SK-N-SH (cell line): ENCODE measurements at places on chromosomes 3 and 15. TPM values are rescaled to one million over a fixed set of nuclear protein-coding genes. Genes with fewer than 3 reads are reported as not detected.

ZNF609 gene
- polyA plus RNA-seq, result 10.3 and 12.6 TPM in 2 replicates

PLSCR1 gene
- 10.7 and 10.9 TPM in 2 replicates for polyA plus RNA-seq

GPR15 gene
- polyA plus RNA-seq, result not detected in 2 replicates

SGO1 gene
- polyA plus RNA-seq, result 1.6 and 2.2 TPM in 2 replicates

SOX14 gene
- polyA plus RNA-seq, result not detected in 2 replicates

GREM1 gene
- 23.9 and 46.4 TPM in 2 replicates for polyA plus RNA-seq

IMPG2 gene
- polyA plus RNA-seq, result 0.03 and 0.10 TPM in 2 replicates

DNA sequence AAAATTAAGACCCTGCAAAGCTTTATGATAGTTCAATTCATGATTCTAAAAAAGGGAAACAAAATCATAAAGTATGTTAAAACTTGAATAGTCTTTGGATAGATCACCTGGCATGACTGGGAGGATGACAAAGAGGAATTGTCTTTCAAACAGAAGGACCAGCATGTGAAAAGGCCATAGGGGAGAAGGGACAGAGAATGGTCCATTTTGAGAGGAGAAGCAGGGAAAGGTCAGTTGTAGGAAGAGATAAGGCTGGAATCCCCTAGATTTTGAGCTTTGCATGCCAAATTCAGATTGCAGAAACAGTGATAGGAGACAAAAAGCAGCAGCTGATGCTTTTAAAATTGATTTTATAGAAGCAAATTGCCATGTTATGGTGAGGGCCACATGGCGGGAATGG is 12.7 kb downstream of the PROS1 start:
- H3K36me3 ChIP-seq, result no peaks in the 10 kb centered on the region
- H3K4me1 ChIP-seq, result no peaks in the 10 kb centered on the region
- H3K27ac ChIP-seq, result no peak overlapping the region
- H3K27me3 ChIP-seq, result no peaks in the 10 kb centered on the region
- no peak for DNase-seq

DNA sequence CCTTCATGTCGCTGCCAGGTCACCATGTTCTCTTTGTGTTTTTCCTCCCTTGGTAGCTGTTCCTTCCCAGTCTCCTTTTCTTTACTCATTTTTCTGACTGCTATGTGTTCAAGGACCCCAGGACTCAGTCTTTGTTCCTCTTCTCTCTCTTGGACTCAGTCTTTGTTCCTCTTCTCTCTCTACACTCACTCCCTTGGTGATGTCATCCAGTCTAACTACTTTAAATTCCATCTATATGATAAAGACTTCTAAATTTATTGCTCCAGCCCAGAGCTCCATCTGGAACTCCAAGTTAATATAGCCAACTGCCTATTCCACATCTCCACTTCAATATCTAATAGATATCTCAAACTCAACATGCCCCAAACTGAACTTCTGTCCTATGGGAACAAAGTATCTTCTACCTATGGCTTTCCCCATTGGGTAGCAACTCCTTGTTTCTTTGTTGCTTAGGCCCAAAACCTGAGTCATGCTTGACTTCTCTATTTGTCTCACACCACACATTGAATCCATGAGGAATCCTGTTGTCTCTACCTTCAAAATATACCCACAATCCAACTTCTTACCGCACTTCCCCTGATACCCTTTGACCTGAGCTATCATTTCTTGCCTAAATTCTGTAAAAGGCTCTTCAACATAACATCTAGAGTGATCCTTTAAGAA is 4.9 kb upstream of the DYNC1LI1 start:
- no peaks in the 10 kb centered on the region for H3K27me3 ChIP-seq
- no peaks in the 10 kb centered on the region for H3K36me3 ChIP-seq
- H3K4me3 ChIP-seq, result no peak overlapping the region
- no peaks in the 10 kb centered on the region for H3K4me1 ChIP-seq
- DNase-seq, result no peak

DNA sequence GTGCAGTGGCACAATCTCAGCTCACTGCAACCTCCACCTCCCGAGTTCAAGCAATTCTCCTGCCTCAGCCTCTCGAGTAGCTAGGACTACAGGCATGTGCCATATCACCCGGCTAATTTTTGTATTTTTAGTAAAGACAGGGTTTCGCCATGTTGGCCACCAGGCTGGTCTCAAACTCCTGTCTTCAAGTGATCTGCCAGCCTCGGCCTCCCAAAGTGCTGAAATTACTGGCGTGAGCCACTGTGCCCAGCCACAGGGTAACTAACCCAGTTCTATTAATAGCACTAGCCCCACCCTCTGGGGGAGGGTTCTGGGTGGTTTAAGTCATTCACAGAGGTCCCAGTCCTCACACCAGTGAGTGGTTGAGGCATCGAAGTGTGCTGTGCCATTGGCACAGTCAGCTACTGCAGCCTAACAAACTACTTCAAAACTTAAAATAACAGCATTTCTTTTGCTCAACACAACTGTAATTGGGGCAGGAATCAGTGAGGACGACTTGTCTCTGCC is 44.0 kb downstream of the RHCG start:
- peaks cover 49% of the 10 kb centered on the region; the same call in 1 of the 2 replicates for H3K4me1 ChIP-seq
- no peak overlapping the region for H3K27ac ChIP-seq
- H3K4me3 ChIP-seq, result no peak overlapping the region
- H3K36me3 ChIP-seq, result no peaks in the 10 kb centered on the region
- H3K27me3 ChIP-seq, result no peaks in the 10 kb centered on the region
- DNase-seq, result no peak

- H3K36me3 ChIP-seq, result no peaks in the 10 kb centered on the region
- peak; percentile 57 for DNase-seq
- peak overlapping the region; percentile 23; the same call in 1 of the 2 replicates for H3K4me3 ChIP-seq
- H3K27me3 ChIP-seq, result peaks cover 93% of the 10 kb centered on the region
- H3K27ac ChIP-seq, result no peak overlapping the region
These were observed 1.0 kb upstream of the ONECUT1 start for GRCh38 chr15:52790941-52791751.

DNA sequence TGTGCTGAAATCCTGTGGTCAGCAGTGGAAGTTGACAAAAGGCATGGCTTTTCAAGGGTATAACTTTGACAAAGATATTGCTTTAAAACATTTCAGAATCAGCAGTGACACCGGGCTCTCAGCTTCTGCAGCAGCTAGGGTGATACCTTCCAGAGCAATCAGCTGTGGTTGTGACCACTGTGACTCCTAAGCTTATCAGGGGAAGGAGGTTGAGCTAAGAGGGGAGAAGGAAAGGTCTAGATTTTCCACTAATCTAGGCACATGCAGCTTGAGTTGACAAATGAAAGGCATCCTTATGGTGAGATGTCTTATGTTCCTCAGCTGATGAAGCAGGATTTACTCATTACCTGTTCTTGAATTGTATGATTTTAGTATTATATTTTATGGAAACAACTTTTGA is 16.3 kb upstream of the LRRFIP2 start:
- no peaks in the 10 kb centered on the region for H3K27me3 ChIP-seq
- no peak overlapping the region for H3K27ac ChIP-seq
- DNase-seq, result no peak
- no peak overlapping the region for H3K4me3 ChIP-seq
- no peaks in the 10 kb centered on the region for H3K4me1 ChIP-seq

- peak; percentile 70 for DNase-seq
- H3K36me3 ChIP-seq, result no peaks in the 10 kb centered on the region
- H3K27ac ChIP-seq, result no peak overlapping the region
- H3K4me1 ChIP-seq, result peaks cover 36% of the 10 kb centered on the region
- H3K27me3 ChIP-seq, result no peaks in the 10 kb centered on the region
These were observed 131.0 kb downstream of the MEX3B start for GRCh38 chr15:81914734-81915256.

DNA sequence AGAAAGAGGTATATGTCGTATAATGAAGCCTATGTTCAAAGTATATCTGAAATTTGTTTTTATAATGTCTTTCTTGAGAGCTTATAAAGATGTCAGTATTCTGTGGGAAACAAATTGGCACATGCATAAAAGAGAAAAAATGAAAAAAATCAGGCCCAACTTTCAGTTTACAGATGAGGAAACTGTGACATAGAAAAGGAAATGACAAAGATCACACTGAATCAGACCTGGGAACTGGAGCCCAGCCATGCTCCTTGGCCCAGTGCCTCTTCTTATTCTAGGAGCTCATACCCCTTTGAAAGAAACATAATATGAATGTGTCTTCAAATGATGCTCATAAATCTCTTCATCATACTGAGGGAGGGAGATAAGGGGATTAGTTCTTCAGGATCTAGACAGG is 48.4 kb downstream of the TMEM44 start:
- H3K36me3 ChIP-seq, result no peaks in the 10 kb centered on the region; the same call in 1 of the 2 replicates
- DNase-seq, result no peak
- no peak overlapping the region; the same call in 1 of the 2 replicates for H3K4me3 ChIP-seq
- H3K4me1 ChIP-seq, result peaks cover 6% of the 10 kb centered on the region; the same call in 1 of the 2 replicates
- no peaks in the 10 kb centered on the region for H3K27me3 ChIP-seq

GRCh38 chr3:100575704-100576103 is 33.7 kb upstream of the ADGRG7 start:
- DNase-seq, result no peak
- H3K27ac ChIP-seq, result no peak overlapping the region
- H3K27me3 ChIP-seq, result no peaks in the 10 kb centered on the region
- no peak overlapping the region for H3K4me3 ChIP-seq
- H3K36me3 ChIP-seq, result no peaks in the 10 kb centered on the region

DNA sequence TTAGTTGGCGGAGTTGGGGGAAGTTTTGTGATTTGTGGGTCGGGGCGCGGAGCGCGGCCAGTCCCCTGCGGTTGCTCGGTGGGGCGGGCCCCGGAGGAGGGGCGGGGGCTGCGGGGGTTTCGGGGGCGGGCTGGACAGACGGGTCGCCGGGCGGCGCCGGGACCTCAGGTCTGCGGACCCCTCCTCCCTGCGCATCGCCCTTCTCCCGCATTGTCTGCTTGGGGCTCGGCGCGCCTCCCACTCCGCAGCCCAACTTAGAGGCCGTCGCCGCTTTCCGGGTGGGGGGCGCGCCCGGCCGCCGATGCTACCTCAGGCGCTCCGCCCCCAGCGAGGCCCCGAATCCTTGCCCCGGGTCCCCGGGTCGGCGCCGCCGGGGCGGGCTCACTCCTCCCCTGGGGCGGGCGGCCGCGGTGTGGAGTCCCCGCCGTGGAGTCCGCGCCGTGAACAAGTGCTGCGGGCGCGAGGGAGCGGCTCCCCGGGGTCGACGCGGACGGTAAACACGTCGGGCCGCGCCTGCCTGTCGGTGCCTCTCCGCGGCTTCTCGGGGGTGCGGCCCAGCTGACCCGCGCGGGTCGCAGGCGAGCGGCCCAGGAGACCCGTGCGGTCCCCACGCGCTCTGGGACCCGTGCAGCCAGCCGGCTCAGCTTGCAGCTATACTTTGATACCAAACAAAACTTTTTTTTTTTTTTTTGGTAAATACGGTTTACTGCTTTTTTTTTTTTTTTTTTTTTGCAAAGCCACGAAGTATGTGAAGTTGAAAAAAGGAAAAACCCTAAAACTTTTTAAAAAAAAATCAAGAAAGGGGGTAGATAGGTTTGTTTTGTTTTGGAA is 624 bp downstream of the AKAP13 start:
- peak overlapping the region; percentile 81 for H3K4me3 ChIP-seq
- peak overlapping the region; percentile 87 for H3K27ac ChIP-seq
- no peaks in the 10 kb centered on the region for H3K36me3 ChIP-seq
- no peaks in the 10 kb centered on the region for H3K27me3 ChIP-seq
- DNase-seq, result peak; percentile 88
- H3K4me1 ChIP-seq, result peaks cover 6% of the 10 kb centered on the region

GRCh38 chr3:62587169-62587568 is 213.8 kb upstream of the FEZF2 start:
- H3K27me3 ChIP-seq, result no peaks in the 10 kb centered on the region
- DNase-seq, result no peak
- H3K27ac ChIP-seq, result peak overlapping the region; percentile 76
- no peaks in the 10 kb centered on the region for H3K36me3 ChIP-seq

- H3K4me3 ChIP-seq, result no peak overlapping the region
These were observed 116.1 kb upstream of the DNAJC19 start for GRCh38 chr3:181105646-181106045.

- DNase-seq, result no peak
- peaks cover 12% of the 10 kb centered on the region; the same call in 1 of the 2 replicates for H3K4me1 ChIP-seq
- H3K27me3 ChIP-seq, result no peaks in the 10 kb centered on the region
- peaks cover 70% of the 10 kb centered on the region for H3K36me3 ChIP-seq
These were observed 70.3 kb downstream of the TGFBR2 start for GRCh38 chr3:30676424-30677346.

- peaks cover 52% of the 10 kb centered on the region for H3K36me3 ChIP-seq
- no peak for DNase-seq
- no peaks in the 10 kb centered on the region for H3K27me3 ChIP-seq
- no peaks in the 10 kb centered on the region for H3K4me1 ChIP-seq
These were observed 22.4 kb downstream of the MAP6D1 start for GRCh38 chr3:183802989-183803388.

DNA sequence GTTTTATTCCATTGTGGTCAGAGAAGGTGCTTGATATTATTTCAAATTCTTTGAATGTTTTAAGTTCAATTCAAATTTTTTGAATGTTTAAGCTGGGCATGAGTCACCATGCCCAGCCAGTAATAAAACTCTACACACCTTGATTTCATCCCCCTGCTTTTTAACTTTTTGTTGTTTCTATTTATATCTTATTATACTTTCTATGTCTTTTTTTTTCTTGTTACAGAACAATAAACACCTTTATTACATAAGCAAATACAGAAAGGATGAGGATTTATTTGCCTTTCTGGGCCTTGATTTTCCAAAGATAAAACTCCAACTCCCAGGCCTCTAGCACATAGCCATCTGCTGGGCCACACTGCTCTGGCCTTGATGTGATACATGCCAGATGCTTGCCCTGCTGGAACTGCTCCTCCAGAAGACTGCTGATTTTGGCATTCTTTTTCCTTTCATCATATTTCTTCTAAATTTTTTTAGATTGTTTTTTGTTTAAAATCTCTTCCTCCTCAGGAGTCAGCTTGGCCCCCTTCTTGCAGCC is 14.0 kb downstream of the DNAH12 start:
- DNase-seq, result peak; percentile 21
- no peak overlapping the region for H3K27ac ChIP-seq
- no peaks in the 10 kb centered on the region for H3K36me3 ChIP-seq
- no peak overlapping the region for H3K4me3 ChIP-seq

GRCh38 chr3:30471066-30471465 is 135.3 kb upstream of the TGFBR2 start:
- DNase-seq, result no peak
- H3K27ac ChIP-seq, result peak overlapping the region; percentile 22; the same call in 1 of the 2 replicates
- no peaks in the 10 kb centered on the region for H3K27me3 ChIP-seq
- H3K4me1 ChIP-seq, result no peaks in the 10 kb centered on the region; the same call in 1 of the 2 replicates
- no peak overlapping the region for H3K4me3 ChIP-seq
- H3K36me3 ChIP-seq, result no peaks in the 10 kb centered on the region

GRCh38 chr3:191303596-191303995 is 25.6 kb upstream of the CCDC50 start:
- peak; percentile 25 for DNase-seq
- H3K36me3 ChIP-seq, result no peaks in the 10 kb centered on the region
- no peaks in the 10 kb centered on the region for H3K4me1 ChIP-seq
- H3K4me3 ChIP-seq, result no peak overlapping the region

GRCh38 chr3:124557433-124558232 is 172.6 kb upstream of the UMPS start:
- H3K36me3 ChIP-seq, result no peaks in the 10 kb centered on the region
- peaks cover 55% of the 10 kb centered on the region for H3K4me1 ChIP-seq
- DNase-seq, result peak; percentile 27
- H3K4me3 ChIP-seq, result peak overlapping the region; percentile 41; the same call in 1 of the 2 replicates
- peak overlapping the region; percentile 97 for H3K27ac ChIP-seq
